PC-3 (cell line): ENCODE measurements at places on chromosomes 3 and 15. TPM values are rescaled to one million over a fixed set of nuclear protein-coding genes. Genes with fewer than 3 reads are reported as not detected.
A peak's percentile ranks its signal among the peaks of the same experiment; 100 is the strongest.

Gene CPEB1
- total RNA-seq, result 2.2 and 3.3 TPM in 2 replicates

Gene ADAMTSL3
- total RNA-seq, result 7.9 and 10.9 TPM in 2 replicates

Gene SPSB4
- total RNA-seq, result not detected in 2 replicates

Gene ACTL6A
- total RNA-seq, result 102 and 105 TPM in 2 replicates

Gene CKMT1A
- total RNA-seq, result 1.7 and 4.4 TPM in 2 replicates

Gene FANCD2OS
- total RNA-seq, result not detected in 2 replicates

Gene KLHL40
- total RNA-seq, result not detected in 2 replicates

Gene SSR3
- 171 and 178 TPM in 2 replicates for total RNA-seq

Gene IL20RB
- 0.73 and 1.2 TPM in 2 replicates for total RNA-seq

Gene SMCO1
- not detected in 2 replicates for total RNA-seq

Gene CGNL1
- total RNA-seq, result 0.66 and 0.86 TPM in 2 replicates

DNA sequence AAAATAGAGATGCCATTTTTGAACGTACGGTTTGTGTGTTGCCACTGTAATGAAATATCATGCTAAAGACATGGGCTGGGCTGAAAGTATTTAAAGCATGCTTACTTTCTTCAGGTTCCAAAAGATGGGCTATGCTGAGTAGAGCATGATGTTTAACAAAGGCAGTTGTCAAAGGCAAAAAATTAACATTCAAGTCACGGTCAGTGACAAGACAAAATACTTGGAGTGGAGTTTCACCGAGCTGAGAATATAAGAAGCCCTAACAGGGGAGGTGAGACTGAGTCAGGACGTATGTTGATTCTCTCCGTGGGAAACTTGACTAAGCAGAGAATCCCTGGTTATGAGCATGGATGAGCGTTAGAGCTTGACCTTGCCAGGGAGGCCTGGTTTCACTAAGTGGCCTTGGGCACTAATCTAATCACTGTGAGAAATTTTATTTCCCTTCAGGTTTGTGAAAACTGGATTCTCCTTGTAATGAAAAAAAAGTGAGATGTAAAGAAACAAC lies 218.2 kb upstream of the ADAMTS9 start:
- no peak for DNase-seq

GRCh38 chr3:159583662-159584061 lies 405.0 kb upstream of the IL12A start:
- DNase-seq, result no peak

- no peak for DNase-seq
Measured at GRCh38 chr3:31391150-31391549, 141.6 kb upstream of the STT3B start.

DNA sequence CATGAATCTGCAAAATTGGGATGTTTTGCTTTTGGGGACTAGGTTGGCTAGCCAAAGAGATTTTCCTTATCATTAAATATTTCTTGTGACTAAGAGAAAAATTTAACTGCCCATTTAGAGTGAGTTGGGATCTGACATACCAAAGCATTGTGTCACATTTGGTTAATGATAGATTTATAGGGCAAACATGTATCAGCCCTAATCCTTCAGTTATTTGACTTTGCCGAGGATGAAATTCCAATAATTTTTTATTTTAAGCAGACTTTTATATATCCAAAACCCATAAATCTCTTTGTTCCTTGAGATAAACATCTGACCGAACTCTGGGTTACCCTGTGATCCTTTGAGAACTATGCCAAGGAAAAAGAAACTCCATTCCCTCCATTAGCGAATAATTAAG lies 218.9 kb downstream of the CDIN1 start:
- DNase-seq, result peak; percentile 92

GRCh38 chr15:45827766-45828165 lies 192.9 kb downstream of the SQOR start:
- DNase-seq, result no peak

GRCh38 chr15:52101542-52102323 lies 10.8 kb downstream of the BCL2L10 start:
- no peak for DNase-seq

GRCh38 chr3:171774521-171774920 lies 35.8 kb downstream of the PLD1 start:
- no peak for DNase-seq

- no peak for DNase-seq
Measured at GRCh38 chr3:47342151-47342550, 38.7 kb upstream of the PTPN23 start.

DNA sequence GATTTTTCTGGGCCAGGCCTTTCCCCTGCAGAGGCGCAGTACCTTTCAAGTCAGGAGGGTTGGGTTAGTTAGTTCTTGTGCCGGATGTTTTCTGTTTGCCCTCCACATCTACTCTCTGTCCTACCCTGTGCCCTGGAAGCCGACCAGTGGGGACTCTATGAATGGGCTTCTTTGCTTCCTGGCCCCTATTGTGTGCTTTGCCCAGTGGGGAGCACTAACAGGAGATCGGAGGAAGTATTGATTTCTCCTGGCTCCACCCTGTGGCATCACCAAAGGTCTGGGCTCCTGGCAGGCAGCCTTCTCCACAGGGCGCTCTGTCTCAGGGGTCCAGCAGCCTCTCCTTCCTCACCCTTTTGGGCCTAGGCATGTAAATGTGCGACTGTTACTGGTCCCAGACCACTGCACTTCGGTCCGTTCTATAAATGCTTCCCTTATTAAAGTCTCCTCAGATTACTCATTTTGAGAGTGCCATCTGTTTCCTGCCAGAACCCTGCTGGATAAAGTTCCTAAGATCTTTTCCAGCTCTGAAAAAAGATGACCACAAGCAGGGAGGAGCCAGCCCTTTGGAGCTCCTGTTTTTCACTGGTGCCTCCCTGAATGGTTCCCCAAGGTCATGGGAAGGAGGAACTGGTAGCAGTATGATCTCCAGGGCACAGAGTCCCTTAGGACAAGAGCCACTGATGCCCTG lies 44.5 kb downstream of the CTDSPL start:
- DNase-seq, result no peak

DNA sequence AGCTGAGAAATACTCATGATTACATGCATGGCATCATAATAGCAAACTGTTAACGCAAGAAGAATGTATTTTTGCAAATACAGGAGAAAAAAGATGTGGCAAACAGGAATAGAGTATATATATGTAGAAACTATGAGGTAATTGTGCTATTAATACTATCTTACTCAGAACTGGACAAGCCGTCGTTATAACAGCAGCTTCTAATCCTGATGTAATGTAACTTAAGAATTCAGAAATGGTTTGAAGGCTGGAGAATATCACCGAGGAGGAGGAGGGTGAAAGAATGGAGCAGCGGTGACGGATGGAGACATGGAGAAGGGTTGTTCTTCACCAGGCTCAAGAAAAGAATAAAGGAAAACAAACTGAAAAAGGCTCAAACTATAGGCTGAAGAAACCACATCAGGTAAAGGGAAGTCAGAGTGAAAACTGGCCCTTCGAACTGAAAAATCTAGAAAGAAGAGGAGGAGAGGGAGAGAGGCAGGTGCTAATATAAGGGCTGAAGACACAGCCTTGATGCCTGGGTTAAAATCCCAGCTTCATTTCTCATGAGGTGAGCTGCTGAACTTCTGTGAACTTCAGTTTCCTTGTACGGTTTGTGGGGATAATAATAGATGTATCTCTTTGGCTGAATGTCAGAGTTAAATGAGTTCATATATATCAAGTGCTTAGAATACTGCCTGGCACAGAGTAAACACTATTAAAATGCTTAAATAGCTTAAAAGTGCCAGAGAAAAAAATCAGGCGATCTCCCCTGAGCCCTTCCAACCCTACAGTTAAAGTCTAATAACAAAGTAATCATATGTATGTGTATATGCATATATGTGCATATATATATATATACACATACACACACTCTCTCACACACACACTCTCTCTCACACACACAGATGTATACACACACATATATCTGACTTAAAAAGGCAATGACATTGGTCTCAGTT lies 43.9 kb downstream of the GOLIM4 start:
- DNase-seq, result no peak

- DNase-seq, result peak; percentile 37
Measured at GRCh38 chr3:45180051-45180450, 33.9 kb upstream of the CDCP1 start.

DNA sequence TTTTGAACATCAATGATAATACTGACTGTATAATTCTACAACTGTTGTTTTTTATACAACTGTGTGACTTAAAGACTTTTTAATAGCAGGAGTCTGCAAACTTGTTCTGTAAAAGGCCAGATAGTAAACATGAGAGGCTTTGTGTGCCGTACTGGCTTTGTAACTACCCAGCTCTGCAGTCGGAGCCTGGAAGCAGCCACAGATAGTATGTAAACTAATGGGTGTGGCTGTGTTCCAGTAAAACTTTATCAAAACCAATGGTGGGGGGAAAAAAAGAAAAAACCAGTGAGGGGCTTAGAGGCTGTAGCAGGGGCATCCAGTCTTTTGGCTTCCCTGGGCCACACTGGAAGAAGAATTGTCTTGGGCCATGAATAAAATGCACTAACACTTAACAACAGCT lies 11.9 kb downstream of the ASB7 start:
- DNase-seq, result no peak

- DNase-seq, result peak; percentile 72
Measured at GRCh38 chr15:78291698-78292097, 7.7 kb downstream of the SKIC8 start.

GRCh38 chr15:96274698-96275097 lies 55.8 kb upstream of the NR2F2 start:
- DNase-seq, result peak; percentile 81

DNA sequence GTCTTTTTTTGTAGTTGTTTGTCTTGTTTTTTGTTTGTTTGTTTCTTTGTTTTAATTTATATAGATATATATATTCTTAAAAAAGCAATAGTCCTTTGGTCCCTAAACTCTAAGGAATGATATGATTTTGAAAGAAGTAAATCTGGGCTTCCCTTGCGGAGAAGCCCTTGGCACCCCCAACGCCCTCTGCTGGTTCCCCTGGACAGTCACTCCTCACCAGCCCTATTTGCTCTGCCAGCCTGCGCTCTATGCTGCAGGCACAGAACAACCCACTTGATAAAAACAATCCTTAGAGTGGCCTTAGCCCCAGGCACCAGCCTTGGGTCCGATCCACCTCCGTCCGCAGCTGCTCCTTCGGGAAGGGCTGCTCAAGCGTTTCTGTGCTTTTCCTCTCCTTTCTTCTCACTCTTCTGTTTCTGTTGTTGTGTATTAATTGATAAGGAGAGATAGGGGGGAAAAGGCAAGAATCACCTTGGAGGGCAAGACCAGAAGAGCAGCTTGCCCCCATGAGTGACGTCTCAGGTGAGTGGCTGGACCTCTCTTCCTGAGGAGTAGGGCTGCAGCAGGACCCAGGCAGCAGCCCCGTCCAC lies 13.7 kb upstream of the PARP6 start:
- peak; percentile 59 for DNase-seq

DNA sequence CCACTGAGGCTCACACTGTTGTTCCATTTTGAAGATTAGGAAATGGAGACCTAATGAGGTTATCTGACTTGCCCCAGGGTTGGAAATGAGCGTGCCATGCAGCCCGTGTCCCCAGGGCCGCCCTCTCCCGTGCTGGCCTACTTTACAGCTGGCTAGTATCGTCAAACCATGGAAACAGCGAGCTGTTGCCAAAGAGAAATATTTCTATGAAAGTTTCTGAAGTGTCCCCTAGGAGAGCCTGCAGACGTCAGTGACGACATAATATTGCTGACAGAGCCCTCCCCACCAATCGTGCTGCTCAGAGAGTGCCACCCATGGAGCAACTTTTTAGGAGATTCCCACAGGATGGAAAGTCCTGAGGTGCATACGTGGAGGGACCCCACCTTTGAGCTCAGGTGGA lies 11.2 kb upstream of the FAM174B start:
- DNase-seq, result no peak

GRCh38 chr15:47196048-47196447 lies 521.3 kb upstream of the SEMA6D start:
- DNase-seq, result peak; percentile 80

GRCh38 chr15:92921215-92922131 lies 21.3 kb downstream of the CHD2 start:
- DNase-seq, result peak; percentile 96

- peak; percentile 32 for DNase-seq
Measured at GRCh38 chr3:120348065-120348990, 826 bp downstream of the LRRC58 start.

- no peak for DNase-seq
Measured at GRCh38 chr3:128319741-128320141, 146.9 kb downstream of the DNAJB8 start.

GRCh38 chr15:73872346-73872745 lies 1.0 kb upstream of the TBC1D21 start:
- peak; percentile 7 for DNase-seq

DNA sequence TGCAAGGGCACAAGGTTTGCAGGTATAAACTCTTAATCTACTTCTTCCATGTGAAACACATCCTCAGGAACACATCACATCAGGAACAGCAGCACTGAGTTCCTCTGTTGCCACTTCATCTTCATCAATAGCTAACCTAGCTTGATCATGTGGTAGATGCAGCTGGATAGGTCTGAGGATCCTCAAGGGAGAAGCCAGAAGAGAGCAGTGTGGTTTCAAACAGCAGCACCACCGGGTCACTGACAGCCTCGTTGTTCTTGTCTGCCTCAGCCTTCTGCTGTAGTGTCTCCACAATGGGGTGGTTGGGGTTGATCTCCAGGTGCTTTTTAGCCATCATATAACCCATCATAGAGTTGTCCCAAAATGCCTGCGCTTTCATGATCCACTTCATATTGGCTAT lies 58.8 kb downstream of the ADAM10 start:
- no peak for DNase-seq

DNA sequence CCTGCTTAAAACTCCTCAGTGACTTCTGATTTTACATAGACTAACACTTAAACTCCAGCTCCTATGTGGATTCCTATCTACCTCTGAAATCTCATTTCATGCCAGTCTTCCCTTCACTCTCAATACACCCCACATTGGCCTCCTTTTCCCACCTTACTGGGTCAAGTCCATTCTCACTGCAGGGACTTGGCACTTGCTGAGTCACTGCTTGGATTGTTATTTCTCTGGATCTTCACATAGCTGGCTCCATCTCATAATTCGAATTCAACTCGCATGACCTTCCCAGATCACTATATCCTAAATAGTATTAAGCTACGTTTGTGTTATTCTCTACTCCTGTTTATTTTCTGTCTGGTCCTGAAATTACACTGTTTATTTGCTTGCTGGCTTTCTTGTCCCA lies 59.6 kb upstream of the FRMD4B start:
- DNase-seq, result no peak

- no peak for DNase-seq
Measured at GRCh38 chr3:117629505-117629904, 919.9 kb downstream of the TUSC7 start.

DNA sequence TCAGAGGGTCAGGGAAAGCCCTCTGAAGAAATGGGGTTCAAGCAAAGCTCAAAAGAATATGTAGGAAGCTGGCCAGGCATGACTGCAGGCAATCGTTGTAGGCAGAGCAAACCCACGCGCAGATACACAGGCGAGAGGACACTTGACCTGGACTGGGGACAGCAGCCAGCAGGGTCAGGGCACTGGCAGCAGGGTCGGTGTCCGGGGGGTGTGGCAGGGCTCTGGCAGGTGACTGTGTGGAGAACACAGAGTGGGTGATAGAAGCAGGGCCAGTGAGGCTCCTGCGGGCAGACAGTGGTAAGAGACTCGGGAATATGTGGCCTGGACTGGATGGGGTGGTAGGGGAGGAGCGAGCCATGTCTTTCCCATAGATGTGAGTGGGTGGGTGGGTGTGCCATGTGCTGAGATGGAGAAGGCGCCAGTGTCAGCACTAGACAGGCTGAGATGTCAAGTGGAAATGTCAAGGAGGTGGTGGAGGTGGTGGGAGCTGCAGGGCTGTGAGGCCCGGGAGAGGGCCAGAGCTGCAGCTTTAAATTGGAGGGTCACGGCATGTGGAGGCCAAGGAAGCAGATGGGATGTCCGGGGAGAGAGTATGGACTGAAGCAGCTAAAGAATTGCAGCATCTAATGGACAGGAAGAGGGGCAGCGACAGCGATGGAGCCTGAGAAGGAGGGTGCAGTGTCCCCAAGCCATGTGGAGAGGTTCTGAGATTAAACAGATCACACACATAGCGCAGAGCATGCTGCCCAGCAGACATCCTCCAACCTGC lies 13.4 kb downstream of the TMEM43 start:
- DNase-seq, result no peak
